ENCODE measurements at places on chromosomes 5 and 9.
A peak's percentile ranks its signal among the peaks of the same experiment; 100 is the strongest.

DNA sequence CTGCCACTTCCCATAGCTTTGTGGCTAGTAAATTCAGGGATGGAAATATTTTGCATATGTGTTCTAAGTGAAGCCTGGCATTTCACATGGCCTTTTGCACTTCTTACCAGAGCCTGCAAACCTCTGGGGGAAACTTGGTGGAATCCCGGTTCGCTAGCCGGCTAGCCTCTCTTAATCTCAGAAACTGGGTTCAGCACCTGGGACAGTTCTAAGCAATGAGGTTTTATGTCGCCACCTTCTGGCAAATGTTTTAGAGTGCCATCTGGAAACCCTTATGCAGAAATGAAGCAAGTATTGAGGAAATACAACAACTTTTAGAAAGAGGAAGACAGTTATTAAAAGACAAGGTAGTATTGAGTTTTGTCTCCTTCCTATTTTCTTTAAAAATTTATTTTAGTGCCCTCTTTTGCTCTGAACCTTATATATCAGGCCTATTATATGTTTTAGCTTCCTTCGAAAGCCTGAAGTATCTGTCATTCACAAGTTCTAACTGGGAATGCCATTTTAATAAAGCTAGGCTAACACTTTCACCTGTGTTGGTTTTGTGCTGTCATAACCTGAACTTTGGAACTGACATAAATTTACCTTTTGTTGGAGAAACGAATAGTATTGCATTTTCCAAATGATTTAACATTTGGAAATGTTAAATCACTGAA is 963 bp upstream of the HTR1A start:
- DNase-seq, result peak; percentile 52

DNA sequence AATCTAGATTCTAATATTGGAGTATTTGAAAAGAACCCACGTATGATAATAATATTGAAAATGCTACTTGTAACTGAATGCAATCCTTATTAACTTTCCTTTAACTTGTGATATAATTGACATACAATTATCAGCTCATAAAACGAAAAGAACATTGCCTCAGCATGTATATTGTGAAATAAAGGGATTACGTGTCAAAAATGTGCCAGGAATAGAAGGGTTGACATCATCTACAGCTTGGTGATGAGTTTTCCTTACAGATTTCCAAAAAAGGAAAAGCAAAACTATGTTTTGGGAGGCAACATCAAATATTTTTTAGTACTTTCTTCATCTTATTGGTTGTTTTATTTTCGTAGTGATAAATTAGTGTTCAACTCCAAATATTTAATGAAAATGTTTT is 266.0 kb upstream of the PTGER4 start:
- no peak for DNase-seq

GRCh38 chr5:169804861-169805260 is 167.8 kb downstream of the DOCK2 start:
- no peak for DNase-seq

DNA sequence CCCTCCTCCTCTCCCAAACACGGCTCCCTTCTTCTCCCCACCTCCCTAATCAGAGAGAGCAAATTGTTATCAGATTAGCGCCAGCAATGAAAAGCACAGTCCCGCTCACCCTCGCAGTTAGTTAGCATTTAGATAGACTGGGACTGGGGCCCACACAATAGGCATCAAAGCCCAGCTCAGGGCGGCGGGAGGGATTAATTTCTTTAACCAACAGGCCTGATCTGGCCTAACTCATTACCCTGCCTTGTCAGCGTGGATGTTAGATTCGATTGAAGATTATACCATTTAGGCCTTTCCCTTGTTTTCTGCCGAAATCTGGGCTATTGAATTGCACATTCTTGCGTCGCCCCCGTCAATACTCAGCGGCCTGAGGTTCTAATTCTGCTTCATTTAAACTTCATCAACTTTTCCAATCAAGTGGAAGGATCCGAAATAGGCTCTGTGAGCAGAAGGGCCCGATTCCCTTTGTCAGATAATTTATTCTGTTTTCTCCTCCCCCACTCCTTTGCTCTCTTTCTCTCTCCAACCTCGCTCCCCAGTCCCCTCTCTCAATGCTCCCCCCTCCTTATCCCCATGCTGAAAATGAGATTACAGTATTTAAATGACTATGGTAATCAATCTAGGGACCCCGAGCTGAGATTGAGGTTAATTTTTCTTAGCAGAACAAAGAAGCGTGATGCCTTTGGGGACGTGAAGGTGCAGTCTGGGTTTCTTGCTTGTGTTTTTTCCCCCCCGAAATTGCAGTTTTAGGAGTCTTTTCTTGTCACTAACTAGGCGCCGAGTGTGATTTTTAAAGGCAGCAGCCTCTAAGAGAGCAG is 15.1 kb downstream of the CFAP77 start:
- no peak for DNase-seq

GRCh38 chr5:42745856-42746255 is 10.8 kb upstream of the CCDC152 start:
- DNase-seq, result no peak

- no peak for DNase-seq
Measured at GRCh38 chr9:124535846-124536245, 28.6 kb upstream of the NR5A1 start.

GRCh38 chr5:113336975-113337374 is 97.8 kb downstream of the TSSK1B start:
- no peak for DNase-seq

- no peak for DNase-seq
Measured at GRCh38 chr5:78411586-78411985, 51.2 kb downstream of the SCAMP1 start.

DNA sequence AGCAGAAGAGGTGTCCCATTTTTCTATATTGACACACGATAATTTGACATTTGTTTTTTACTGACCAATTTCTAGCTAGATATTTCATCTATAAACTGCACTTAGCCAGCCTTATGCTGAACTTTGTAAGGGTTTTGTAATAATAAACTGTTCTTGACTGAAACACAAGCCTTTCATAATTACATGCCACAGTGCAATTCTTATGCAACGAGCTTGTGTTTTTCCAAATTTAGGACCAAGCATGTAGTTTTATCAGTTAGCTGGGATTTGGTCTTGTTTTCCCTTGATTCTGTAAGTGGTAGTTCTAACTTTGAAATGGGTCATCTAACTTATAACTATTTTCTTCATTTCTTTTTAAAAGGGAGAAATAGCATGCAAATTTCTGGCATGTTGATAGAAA is 1.3 kb upstream of the LURAP1L start:
- DNase-seq, result no peak

- no peak for DNase-seq
Measured at GRCh38 chr9:34372467-34373011, 4.2 kb downstream of the MYORG start.

DNA sequence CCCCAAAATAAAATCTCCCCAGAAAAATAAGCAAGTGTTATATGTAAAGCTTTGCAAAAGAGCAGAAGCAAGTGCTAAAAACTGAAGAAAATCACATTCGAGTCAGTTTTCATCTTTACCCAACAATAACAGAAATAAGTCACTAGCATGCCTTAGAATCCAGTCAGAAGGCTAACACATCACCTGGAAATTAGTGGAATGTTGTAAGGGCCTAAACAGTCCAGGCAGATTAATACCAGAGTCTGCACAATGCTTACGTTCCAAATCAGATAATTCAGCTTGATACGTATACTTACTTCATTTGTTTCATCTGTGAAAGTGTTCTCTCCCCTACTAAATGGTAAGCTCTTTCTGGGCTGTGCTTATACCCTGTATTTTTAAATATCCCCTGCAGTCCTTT is 42.7 kb downstream of the SUSD1 start:
- DNase-seq, result no peak

GRCh38 chr5:61659221-61659696 is 327.2 kb downstream of the ZSWIM6 start:
- no peak for DNase-seq

- no peak for DNase-seq
Measured at GRCh38 chr5:55037890-55038289, 13.8 kb downstream of the GZMK start.

- no peak for DNase-seq
Measured at GRCh38 chr5:160271396-160271795, 41.0 kb downstream of the CCNJL start.

DNA sequence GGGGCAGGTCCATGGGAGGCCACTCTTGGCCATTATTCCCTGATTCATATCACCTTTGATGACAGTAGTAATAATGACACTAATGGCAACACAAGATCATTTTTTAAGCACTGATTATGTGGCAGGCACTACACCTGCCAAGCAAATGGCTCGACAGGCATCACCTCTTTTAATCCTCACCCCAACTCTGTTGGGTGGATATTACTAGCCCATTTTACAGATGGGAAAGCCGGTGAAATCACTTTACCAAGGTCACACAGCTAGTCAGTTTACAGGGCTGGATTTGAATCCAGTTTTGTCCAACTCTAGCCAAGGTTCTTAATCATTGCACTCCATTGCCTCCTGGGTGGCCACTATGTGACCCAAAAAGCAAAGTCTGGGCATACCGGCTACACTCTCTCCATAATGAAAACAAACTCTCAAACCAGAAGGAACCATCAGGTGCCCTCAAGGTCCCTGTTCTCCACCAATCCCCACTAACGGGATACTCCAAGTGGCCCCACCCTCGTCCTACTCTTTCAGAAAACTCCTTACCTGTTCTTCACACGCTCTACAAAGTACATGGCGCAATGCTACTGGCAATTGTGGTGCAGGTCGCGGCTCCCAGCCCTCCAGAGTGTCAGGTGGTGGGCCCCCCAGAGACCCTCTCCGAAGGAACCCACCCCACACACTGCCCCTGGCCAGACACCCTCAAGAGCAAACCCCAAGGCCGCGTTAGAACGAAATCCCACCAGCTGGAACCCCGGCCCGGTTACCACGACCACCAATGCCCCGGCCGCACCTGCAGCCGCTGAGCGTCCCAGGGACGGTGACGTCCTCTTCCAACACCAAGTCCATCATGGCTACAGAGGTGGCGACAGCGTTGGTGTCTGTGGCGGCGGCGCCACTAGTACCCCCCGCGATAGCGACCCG is 572 bp downstream of the CDK5RAP2 start:
- DNase-seq, result no peak

- DNase-seq, result no peak
Measured at GRCh38 chr9:131410044-131410491, 16.2 kb downstream of the PRRC2B start.

DNA sequence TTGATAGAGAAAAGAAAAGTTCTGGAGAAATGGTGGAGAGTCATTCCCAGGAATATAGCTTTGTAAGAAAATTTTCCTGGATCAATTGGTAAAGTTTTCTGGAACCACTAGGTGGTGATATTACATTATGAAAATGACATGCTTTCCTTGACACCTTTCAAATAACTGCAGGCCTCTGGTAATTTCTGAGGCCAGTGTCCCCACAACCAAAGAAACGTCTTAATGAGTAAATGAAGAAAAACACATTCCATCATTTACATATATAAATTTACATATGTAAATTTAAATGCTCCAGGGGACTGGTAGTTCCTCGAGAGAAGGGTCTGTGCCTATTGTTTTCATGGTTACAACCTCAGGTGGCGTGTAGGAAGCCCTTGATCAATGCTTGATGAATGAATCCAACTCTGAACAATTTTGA is 17.2 kb upstream of the RGS3 start:
- no peak for DNase-seq

Measured in NCI-H1048 (cell line).